Endothelial cell (in vitro differentiated cells): ENCODE measurements at places on chromosomes 7 and 10.

DNA sequence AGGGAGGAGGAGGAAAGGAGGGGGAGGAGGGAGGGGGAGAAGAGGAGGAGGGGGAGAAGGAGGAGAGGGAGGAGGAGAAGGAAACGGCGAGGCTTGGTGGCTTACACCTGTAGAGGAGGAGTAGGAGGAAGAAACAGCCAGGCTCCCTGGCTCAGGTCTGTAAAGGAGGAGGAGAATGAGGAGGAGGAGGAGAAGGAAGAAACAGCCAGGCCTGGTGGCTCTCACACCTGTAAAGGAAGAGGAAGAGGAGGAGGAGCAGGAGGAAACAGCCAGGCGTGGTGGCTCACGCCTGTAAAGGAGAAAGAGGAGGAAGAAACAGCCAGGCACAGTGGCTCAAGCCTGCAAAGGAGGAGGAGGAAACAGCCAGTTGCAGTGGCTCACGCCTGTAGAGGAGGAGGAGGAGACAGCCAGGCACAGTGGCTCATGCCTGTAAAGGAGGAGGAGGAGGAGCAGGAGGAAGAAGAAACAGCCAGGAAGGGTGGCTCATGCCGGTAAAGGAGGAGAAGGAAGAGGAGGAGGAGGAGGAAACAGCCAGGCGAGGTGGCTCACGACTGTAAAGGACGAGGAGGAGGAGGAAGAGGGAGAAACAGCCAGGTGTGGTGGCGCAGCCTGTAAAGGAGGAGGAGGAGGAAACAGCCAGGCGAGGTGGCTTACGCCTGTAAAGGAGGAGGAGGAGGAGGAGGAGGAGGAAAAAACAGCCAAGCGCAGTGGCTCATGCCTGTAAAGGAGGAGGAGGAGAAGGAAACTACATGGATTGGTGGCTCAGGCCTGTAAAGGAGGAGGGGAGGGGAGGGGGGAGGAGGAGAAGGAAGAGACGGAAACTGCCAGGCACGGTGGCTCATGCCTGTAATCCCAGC lies 14.9 kb upstream of the CRCP start:
- peak; percentile 45 for DNase-seq

GRCh38 chr10:8731121-8732095 lies 676.9 kb downstream of the GATA3 start:
- DNase-seq: no peak

GRCh38 chr10:98642281-98642680 lies 195.5 kb upstream of the HPS1 start:
- DNase-seq: no peak

DNA sequence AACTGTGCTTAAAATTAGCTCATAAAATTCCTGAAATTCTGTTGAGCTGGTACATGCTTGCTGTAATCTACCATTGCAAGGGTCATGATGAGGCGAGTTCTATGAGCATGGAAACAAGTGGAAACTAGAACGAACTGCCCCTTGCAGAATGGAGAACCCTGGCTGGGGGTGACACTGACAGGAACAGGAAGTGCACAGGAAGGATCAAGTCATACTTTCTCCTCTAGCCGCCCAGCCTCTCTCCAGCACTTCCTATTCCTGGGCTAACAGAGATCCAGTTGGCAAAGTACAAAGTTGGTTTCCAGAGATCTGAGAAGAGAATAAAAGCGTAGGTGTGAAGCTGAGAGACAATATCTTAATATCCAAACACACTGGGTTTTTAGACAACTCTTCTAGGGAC lies 414.2 kb upstream of the PODXL start:
- no peak for DNase-seq

GRCh38 chr7:84513061-84513460 lies 318.5 kb upstream of the SEMA3A start:
- DNase-seq: no peak

GRCh38 chr7:90421651-90422050 lies 18.4 kb downstream of the CLDN12 start:
- DNase-seq: no peak

- DNase-seq: no peak
These were observed 111.6 kb downstream of the ACTR3B start for GRCh38 chr7:152871005-152871677.

- no peak for DNase-seq
These were observed 64.4 kb downstream of the ZWINT start for GRCh38 chr10:56296618-56297017.

GRCh38 chr7:101985057-101985902 lies 167.9 kb downstream of the CUX1 start:
- DNase-seq: no peak

GRCh38 chr10:77789016-77789415 lies 137.5 kb downstream of the DLG5 start:
- no peak for DNase-seq

DNA sequence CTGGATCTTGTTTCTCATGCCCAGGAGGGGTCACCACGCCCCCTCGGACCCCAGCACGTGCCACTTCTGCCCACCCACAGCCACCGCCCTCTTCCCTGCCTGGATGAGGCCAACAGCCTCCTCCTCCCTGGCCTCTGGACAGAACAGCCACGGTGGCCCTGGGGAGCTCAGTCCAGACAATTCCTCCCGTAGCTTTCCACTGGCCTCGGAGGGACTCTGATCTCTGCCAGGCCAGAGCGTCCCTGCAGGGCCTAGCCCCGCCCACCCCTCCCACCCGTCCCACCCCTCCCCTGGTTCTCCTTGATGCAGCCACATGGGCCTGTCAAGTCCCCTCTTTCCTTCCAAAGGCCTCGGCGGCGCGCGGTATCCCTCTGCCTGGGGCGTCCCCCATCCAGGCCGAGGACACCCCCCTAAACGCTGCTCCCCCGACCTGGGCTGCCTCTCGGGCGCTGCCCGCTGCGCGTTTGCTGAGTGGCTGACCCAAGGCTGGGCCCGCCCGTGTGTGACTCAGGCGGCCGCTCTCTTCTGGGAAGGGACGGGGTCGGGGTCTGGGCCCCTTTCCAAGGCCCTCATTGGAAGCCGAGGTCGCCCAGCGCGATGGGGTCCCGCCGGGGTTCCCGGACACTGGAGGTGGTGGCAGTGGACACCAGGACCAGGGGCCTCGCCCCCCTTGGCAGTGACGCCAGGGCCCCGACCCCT lies 557 bp downstream of the TMEM120A start:
- DNase-seq: peak; percentile 42

GRCh38 chr7:28180364-28181147 lies at the start of gene JAZF1:
Gene JAZF1, minus strand, starts transcription at chr7:28180795.
- DNase-seq: peak; percentile 58

DNA sequence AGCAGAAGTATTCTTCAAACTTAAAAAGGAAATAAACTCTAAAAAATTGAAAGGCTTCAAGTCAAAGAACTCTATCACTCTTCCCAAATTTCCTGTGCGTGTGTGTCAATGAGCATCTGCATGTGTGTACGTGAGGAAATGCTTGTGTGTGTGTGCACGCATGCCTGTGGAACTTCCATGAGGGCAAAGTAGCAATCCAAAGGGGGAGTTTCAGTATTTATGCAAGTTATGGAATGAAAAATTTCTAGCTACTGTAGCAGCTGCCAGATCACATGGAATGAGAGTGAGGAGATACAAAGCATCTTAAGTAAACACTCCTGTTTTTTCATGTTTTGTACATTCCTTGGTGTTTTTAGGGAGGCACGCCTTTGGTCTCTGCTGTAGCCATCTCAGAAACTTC lies 152.6 kb downstream of the RAPGEF5 start:
- DNase-seq: no peak

GRCh38 chr7:123070702-123071286 lies 75.3 kb upstream of the TAS2R16 start:
- DNase-seq: no peak

DNA sequence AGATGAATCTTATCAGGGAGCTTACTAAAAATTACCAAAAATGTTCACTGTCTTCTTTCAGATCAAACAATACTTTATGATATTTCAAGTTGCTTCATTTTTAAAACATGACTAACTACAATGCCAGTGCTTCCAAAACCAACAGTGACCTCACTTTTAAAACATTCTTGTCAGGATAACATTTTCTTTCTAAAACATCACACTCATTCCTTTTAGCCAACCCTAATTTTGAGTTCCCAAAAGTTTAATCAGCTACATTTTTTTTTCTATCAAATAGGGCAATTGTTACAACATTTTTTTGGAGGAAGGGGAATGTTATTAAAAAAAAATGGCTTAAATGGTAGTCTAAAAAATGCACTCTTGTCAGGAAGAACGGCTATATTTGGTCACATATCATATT lies 37.3 kb downstream of the RTKN2 start:
- no peak for DNase-seq

DNA sequence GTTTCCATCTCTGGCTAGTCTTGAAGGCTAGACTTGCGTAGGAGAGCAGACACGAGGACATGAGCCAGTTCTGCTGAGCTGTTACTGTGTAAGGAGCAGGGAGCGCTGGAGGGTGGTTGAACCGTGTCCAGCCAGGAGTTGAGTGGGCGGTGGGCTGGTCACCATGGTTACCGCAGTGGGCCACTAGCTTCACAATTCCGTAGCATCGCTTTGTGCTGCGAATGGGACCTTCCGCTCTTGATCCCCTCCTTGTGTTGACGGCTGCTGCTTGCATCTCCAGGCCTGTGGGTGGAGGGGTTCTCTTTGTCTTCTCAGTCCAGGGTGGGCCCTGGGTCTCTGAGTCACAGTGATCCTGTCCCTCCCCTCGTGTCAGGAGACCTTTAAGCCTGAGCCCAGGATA lies 49.4 kb upstream of the OCM start:
- no peak for DNase-seq

GRCh38 chr10:86960003-86960862 lies 1.8 kb downstream of the SNCG start:
- peak; percentile 72 for DNase-seq

- peak; percentile 11 for DNase-seq
These were observed 593.1 kb downstream of the SORCS1 start for GRCh38 chr10:106571192-106571946.

DNA sequence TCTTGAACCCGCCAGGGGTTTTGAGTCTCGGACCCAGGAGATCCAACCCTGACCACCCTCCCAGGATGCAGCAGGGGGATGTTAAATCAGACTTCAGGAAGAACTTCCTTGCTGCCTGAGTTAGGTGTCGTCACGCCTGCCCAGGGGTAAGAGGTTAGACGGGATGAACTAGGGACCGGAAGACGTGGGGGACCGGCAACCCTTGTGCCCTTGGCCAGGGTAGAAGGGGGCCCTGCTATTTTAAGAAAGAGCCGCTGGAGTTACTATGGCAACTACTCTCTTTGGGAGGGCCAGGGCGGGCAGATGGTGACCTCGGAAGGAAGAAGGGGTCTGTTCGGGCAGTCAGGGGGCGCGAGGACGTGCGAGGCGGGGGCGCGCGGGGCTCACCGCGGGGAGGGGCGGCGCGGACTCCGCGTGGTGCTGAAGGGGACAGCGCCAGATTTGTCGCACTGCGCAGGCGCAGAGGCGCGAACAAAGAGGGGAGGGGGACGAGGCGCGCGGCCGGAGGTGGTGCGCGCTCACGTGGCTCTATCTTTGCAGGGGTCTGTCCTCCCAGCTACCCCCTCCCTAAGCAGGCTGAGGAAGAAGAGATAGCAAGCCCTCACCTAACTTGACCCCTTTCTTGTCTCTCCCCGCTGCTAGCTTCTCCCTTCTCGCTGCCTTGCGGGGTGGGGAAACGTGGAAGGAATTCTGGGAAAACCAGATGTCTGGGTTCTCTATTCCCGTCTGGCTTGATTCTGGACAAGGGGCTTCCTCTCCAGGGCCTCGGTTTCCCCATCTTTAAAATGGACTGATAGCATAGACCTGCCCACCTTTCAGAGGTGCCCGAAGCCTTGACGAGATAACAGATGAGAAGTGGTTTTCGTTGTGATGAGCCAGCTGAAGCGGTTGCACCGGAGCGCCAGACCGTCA lies 940 bp upstream of the PSD start:
- DNase-seq: peak; percentile 77

DNA sequence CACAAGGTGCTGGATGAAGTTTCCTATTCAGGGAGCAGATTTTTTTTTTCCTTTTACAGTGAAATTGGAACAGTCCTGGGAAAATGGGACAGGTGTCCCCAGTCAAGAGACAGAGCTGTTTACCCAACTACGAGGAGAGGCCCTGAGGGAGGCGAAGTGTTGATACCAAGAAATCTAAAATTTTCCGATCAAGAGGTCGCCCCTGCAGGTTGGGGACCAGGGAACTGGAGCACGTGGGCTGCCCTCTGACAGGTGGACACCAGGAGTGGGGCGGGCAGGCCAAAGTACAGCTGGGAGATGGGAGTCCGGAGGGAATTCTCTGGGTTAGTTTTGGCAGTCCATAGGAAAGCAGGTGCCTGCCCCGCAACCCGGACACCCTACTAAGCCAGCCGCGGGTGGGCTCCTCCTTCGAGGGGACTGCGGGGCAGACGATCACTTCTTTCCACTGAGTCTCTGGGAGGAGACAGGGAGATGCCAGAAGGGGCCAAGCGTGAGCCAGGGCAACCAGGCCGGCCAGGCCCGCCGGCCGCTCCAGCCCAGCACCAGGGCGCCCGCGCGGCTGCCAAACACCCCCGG lies 965 bp upstream of the CAMK1D start:
- no peak for DNase-seq

GRCh38 chr10:43044961-43045621 lies 31.8 kb upstream of the RET start:
- DNase-seq: no peak

DNA sequence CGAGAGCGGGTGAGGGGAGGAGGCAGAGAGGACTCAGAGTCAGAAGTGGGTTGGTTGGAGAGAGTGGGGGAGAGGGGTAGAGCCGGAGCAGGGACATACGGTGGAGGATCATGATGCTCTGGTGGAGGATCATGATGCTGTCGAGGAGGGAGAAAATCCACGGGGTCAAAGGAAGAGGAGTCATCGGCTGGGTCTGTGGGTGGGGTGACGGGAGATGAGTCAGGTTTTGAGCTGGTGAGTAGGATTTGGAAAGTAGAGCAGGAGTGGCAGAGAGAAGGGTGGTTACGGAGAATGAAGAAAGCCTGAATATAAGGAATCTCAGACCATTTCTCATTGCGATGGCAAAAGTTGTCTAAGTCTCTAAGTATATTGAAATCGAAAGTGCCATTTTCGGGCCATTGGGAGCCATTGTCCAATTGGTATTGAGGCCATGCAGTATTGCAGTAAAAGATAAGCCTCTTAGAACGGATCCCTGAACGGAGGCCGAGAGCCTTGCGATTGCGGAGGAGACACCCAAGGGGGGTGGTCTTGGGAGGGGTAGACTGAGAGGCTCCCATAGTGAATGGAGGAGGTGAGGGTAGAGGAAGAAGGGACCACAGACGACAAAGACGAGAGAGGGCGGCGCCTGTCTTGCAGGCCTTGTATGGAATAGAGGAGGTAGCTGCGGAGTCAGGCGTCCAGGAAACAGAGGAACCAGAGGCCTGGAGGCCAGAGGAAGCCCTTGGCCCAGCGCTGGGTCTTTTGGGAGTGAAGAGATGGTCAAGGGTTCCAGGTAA lies 23.8 kb downstream of the SCIN start:
- DNase-seq: no peak

DNA sequence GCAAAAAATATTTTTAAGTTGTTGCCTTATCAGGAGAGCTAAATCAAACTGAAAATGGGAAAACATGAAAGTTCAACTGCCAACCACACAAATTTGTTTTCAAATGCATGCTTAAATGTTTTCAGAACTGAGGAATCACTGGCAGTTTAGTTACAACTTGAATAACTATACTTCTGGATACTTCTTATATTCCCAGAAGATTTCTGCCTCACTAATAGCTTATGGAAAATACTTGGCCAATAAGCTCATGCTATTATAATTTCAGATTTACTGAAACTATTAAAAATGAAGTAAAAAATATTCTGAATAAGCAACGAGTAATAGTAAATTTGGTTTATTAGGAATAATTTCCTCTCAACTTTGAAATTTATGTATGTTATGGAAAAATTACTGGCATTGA lies 222.2 kb downstream of the CDK14 start:
- no peak for DNase-seq

- no peak for DNase-seq
These were observed 29.0 kb upstream of the ZNF862 start for GRCh38 chr7:149809215-149809614.
